ENCODE measurements at places on chromosomes 1 and 21.

DNA sequence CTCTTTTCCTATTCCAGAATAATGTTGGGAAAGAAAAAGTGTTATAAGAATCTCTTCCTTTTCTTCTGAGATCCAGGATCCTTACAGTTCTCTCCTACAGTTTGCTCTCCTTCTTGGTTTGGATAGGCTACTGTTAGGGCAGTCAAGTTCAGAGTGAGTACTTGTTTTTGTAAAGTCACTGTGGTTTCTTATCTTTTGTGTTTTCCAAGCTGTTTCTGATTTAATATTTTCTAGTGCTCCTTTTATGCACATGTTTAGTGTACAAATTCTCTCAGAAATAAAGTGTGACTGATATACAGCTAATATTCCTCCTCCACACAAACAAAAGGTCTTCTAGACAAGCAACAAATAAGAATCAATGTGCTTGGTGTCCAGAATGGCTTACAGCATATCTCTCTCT is 107.7 kb downstream of the BACH1 start:
- DNase-seq: no peak

- no peak for DNase-seq
These were observed 94.7 kb upstream of the ERRFI1 start for GRCh38 chr1:8120693-8121260.

- DNase-seq: no peak
These were observed 34.0 kb downstream of the BACH1 start for GRCh38 chr21:29332461-29333362.

- no peak for DNase-seq
These were observed 92.9 kb upstream of the FGGY start for GRCh38 chr1:59204001-59204400.

GRCh38 chr1:101237229-101237837 is 514 bp downstream of the S1PR1 start:
- DNase-seq: no peak

GRCh38 chr1:41876576-41877445 is 41.9 kb downstream of the HIVEP3 start:
- no peak for DNase-seq

- DNase-seq: no peak
These were observed 26.4 kb downstream of the MRPL39 start for GRCh38 chr21:25580912-25581260.

- no peak for DNase-seq
These were observed 14.6 kb downstream of the PFKFB2 start for GRCh38 chr1:207067665-207068064.

- DNase-seq: no peak
These were observed 1.3 kb downstream of the AGO3 start for GRCh38 chr1:35932158-35932636.

- DNase-seq: no peak
These were observed 100.2 kb downstream of the RIPK4 start for GRCh38 chr21:41666641-41667081.

GRCh38 chr1:209048941-209049669 is 534.4 kb upstream of the CAMK1G start:
- DNase-seq: peak; percentile 52

DNA sequence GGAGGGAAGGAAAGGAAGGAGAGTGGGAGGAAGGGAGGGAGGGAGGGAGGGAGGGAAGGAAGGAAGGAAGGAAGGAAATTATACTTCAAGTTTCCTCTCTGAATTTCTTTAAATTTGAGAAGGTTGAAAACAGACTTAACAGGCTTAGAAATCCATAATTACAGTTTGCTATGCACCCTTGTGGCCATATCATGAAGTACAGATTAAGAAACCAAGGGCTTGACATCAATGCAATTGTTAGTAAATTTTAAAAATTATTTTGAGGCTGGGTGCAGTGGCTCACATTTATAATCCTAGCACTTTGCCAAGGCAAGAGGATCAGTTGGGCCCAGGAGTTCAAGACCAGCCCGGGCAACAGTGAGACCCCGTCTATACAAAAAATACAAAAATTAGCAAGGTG is 14.4 kb downstream of the ANP32E start:
- DNase-seq: no peak

GRCh38 chr1:98420376-98421084 is 241.0 kb upstream of the SNX7 start:
- DNase-seq: no peak

DNA sequence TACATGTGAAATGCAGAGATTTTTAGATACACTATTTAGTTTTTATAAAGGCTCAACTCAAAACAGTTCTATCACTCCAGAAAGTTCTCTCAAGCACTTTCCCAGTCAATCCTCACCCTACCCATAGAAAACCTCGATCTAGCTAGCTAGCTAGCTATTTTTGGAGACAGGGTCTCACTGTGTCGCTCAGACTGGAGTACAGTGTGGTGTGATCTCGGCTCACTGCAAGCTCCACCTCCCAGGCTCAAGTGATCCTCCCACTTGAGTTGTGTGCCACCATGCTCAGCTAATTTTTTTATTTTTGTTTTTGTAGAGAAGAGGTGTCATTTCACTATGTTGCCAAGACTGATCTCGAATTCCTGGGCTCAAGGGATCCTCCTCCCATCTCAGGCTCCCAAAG is 236.9 kb downstream of the RERE start:
- DNase-seq: no peak

DNA sequence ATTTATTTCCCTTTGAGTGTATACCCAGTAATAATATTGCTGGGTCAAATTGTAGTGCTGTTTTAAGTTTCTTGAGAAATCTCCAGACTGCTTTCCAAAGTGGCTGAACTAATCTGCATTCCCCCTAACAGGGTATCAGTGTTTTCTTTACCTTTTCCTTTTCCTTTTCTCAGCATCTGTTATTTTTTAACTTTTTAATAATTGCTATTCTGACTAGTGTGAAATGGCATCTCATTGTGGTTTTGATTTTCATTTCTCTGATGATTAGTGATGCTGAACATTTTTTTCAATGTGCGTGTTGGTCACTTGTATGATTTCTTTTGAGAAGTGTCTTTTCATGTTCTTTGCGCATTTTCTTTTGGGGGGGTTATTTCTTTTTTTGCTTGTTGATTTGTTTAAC is 374.9 kb upstream of the BRINP3 start:
- DNase-seq: no peak

- no peak for DNase-seq
These were observed 15.6 kb upstream of the GRHL3 start for GRCh38 chr1:24303600-24303999.

DNA sequence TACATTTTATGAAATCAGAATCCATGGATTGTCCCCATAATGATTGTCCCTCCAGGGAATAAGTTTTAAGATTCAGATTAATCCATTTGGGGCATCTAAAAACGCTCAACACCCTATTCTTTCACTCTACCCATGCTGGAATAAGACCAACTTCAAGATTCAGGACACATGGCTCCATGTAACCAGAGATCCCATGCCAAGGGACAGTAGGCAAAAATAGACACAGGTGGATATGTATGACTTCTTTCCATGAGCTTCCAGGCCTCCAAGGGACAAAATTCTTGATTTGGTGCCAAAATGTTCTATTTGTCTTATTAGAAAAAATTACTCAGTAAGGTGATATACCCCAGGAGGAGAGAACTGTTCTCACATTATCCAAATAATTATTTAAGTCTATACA is 178.8 kb downstream of the NRIP1 start:
- no peak for DNase-seq

GRCh38 chr1:18139198-18139981 is 31.8 kb downstream of the IGSF21 start:
- no peak for DNase-seq

- DNase-seq: no peak
These were observed 119.6 kb downstream of the NR5A2 start for GRCh38 chr1:200147094-200147493.

- no peak for DNase-seq
These were observed 4.2 kb downstream of the FMO1 start for GRCh38 chr1:171252482-171252881.

DNA sequence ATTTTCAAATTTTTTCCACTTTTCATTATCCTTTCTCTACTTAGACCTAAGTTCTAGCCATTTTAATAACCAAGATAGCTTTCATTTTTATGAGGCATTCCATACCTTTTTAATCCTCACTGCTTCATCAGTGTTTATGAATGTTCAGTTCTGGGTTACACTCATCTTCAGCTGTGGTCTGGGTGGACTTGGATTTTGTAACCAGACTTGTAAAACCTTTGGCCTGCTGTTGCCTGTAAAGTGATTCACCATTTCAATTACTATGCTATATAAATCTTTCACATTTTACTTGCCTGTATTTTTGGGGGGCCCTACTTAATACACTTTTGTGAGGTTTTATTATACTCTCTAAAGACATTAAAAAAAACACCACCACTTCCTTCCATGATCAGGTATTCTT is 46.2 kb downstream of the USP25 start:
- DNase-seq: peak; percentile 37

GRCh38 chr1:94892604-94893254 is 34.2 kb downstream of the CNN3 start:
- DNase-seq: no peak

- DNase-seq: no peak
These were observed 59.2 kb upstream of the IVNS1ABP start for GRCh38 chr1:185376288-185376687.

DNA sequence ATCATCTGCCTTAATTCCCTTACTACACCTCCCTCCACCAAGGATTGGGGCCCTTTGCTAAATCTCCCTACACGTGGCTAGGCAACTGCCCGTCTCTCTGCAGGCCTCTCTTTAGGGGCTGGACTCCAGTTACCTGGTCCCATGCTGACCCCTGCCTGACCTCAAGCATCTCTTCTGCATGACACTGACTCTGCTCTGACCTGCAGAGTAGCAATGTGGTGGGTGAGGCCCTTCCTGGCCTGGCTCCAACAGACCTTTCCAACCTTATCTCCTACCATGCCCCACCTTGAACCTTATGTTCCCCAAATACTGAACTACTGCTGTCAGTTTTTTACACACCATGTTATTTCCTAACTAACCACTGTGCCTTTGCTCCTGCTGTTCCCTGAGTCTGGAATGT is 45.9 kb upstream of the EPS15 start:
- no peak for DNase-seq

GRCh38 chr1:11918799-11919519 is 7.3 kb downstream of the KIAA2013 start:
- peak; percentile 51 for DNase-seq

DNA sequence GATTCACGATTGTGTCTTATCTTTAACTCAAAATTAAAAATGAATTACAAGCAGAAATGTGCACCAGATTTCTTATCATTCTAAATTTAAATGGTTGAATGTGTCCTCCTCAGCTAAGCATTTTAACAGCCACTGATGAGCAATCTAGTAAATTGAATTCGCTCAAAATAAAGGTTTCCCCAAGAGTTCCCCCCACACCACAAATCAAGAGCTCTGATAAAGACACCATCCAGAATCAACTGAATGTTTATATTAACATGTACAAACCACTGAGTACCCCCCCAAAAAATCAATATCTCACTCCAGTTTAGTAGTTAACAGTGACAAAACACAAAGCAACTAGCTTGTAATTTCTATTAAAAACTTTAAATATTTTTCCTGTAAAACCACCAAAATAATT is 1.9 kb downstream of the GPBP1L1 start:
- no peak for DNase-seq

- DNase-seq: no peak
These were observed 102.3 kb downstream of the LACTBL1 start for GRCh38 chr1:22870201-22870871.

- no peak for DNase-seq
These were observed 156.2 kb downstream of the AKT3 start for GRCh38 chr1:243693800-243694199.

- DNase-seq: no peak
These were observed 746.5 kb downstream of the USP25 start for GRCh38 chr21:16476056-16476825.

- DNase-seq: no peak
These were observed 15.4 kb downstream of the BTG2 start for GRCh38 chr1:203320591-203321272.

DNA sequence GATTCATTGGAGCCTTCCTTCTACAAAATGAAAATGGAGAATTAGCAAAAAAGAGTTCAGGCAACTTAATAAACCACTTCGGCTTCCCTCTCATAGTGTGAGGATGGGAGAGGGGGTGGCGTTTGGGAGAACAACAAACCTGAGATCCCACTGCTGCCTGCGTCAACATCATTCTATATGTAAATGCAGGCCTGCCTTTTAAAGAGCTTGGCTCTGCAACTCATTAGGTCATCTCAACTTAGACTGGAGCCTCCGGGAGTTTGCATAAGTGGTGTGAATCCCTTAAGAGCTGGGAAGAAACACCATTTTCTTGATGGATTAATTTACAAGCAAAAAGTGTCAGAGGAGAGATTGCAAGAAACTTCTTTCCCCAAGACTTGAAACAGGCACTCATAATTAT is 127.6 kb upstream of the DAB1 start:
- DNase-seq: no peak

DNA sequence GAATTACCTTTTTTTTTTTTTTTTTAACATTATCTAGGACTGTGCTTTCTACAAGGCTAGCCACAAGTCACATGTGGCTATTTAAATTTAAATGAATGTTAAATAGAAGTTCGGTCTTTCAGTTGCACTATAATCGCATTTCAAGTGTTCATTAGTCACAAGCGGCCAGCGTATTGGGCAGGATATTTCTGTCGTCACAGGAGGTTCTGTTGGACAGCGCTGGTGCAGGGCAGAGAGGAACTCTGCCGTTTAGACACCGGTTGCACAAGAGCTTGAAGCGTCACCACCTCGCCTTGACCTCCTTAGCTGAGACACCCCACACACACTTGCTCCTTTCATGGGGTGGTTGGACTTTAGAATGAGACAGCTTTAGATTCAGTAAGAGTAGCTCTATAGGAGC is 64.1 kb downstream of the BACE2 start:
- no peak for DNase-seq

- DNase-seq: peak; percentile 23
These were observed 1.0 kb downstream of the DNAJB4 start for GRCh38 chr1:78005755-78006154.

DNA sequence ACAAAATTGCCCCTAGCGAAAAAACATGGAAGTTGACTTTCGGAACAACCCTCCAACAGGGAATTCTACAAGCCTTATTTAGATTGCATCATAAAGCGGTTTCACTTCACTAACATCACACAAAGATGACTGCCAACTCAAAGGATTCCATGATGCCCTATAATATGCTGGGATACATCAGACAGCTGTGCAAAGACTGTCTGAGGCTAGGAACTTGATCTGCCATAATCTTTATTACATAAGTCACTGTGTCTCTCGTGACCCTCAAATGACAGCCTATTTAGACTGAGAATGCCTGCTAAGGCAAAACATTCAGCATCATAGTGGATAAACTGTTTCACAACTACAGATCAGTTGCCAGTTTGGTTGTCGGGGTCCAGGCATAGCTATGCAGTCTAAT is 23.8 kb downstream of the FH start:
- DNase-seq: no peak

DNA sequence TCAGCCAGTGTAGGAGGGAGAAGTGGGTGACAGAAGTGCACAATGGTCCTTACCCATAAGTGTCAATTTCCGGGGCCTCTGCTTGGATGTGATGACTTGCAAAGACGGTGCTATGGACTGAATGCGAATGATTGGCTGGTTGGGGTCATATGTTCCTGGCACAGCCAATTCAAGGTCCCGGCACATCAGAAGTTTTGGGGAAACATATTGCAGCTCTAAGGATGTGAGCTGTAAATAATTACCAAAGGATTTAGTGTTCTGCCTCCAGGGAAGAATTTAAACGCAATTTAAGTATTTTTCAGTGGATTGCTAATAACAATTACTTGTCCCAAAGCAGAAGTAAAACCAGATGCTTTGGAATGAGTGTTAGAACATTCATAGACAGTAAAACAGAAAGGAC is 26.9 kb upstream of the EXOSC10 start:
- DNase-seq: no peak

- no peak for DNase-seq
These were observed 34.3 kb upstream of the TTC4 start for GRCh38 chr1:54681358-54681757.
